Stimulated activated CD8-positive, alpha-beta memory T cell treated with anti-CD3 and anti-CD28 coated beads, Interleukin-15, amount 100 ng/mL, for 24 hours (primary cell): ENCODE measurements at places on chromosomes 1 and 21.

DNA sequence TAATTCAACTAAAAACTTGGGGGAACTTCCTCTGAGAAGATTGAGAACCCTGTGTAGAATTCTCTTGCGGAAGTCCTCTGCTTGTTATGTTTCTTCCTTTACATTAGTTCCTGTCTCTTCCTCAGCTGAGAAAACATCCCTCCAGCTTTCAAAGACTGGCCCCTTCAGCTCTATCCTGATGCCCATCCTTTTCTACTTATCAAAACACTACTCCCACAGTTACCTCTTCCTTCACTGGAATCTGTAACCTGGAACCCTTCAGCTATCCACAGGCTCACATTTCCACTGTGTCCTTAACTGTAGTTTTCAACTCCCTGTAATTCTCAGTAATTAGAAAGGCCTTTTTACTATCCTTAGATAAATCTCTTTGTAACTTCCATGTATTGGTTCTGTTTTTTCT, 6.0 kb upstream of the DEDD start:
- no peak for DNase-seq

DNA sequence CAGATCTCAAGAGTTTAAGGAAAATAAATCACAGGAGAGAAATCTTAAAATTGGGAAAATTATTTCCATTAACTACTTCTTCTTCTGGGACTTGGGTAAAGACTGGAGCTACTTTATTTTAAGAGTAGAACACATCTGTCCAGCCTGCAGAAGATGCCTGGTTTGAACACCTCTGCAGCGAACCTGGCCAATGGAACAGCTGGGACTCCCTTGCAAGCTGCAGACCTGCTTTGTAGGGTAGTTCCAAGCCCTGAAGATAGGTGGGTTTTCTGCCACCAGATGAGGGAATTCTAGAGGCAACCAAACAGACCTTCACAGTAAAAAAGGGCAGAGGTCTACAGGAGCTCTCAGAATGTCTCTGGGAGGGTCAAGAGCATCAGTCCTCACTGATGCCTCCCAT, 86.5 kb upstream of the CACNA1E start:
- DNase-seq, result no peak

- DNase-seq, result no peak
Observed at GRCh38 chr1:98556521-98557158, 104.9 kb upstream of the SNX7 start.

- no peak for DNase-seq
Observed at GRCh38 chr21:42397746-42398394, 2.0 kb upstream of the TMPRSS3 start.

- DNase-seq, result no peak
Observed at GRCh38 chr21:40179166-40179565, 311.9 kb downstream of the PCP4 start.

DNA sequence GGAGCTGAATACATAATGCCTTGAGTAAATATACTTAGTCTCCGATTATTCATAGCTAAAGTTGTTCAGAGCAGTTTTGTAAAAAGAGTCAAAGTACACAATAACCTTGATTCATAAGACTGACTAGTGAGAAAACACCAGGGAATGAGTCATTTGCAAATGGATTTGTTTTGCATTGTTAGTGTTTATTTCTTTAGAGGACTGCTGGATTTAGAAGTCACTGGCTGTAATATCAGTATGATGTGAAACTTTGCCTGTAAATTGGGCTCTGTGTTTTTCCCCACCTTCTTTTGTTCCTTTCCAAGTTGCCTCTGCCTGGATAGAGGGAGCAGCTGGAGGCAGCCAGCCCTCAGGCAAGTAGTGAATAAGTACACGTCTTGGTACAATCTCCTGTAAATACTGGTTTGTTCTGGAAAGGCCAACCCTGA, 474.7 kb downstream of the NUF2 start:
- DNase-seq, result no peak

DNA sequence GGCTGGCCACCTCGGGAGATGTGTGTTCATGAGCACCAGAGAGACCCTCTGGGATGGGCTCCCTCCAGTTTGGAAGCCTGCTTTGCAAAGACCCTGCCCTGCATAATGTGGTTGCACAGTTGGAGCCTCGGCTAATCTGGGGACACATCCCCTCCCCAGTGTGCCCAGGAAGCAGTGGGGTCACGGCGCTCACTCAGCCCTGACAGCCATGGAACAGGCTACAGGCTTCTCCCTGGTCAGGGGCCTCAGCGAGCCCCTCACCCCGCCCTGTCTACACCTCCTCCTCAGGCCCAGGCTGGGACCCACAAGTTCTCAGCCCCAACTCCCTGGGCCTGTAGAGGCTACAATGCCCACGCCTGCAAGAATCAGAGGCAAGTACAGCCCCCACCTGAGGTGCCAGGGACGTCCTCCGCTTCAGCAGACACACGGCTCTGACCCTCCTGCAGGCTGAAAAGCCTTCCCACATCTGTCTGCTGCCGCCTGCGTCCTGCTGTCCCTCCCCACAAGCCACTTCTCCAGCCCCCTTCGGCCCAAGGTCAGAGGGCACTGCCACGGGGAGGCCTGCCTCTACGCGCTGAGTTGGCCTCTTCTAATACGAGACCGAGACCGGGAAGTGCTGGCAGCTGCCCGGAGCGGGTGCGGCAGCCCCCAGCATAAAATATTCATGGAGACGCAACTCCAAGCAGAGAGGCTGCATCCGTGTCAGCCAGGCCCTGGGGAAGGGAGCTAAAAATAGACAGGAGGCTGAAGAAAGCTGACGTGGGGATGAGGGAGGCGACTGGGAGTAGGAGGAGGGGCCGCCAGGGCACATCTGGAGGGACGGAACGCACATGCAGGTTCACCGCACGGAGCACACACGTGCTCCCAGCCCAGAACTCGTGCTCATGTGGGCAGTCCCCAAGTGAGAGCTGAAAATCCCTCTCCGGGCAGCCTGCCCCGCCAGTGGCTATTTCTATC, 15.2 kb upstream of the GPR153 start:
- DNase-seq, result no peak

DNA sequence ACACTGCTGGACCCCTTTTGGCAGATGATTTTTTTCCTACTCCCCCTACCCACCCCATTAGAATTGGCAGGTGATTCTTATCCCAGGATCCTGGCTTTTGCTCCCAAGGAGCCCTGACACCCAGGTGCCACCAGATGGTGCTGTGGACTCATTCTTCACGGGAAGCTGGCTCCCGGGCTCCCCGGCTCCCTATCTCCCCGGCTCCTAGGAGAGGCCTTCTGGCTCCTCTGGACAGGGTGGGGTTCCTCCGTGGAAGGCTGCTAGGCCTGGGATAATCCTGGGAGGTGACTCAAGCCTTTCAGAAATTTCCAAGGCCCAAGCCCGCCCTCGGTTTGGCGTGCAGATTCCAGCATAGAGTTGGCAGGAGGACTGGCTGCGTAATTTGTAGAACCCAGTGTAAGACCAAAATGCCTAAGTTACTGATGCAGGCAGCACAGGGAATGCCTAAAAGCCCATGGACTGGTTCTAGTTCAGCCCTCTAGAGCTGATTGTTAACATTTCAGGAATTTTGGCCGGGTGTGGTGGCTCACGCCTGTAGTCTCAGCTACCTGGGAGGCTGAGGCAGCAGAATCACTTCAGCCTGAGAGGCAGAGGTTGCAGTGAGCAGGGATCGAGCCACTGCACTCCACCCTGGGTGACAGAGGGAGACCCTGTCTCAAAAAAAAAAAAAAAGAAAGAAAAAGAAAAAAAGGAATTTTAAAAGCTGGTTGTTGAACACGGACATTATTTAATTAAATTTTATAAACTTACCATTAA, 6.8 kb upstream of the BSDC1 start:
- no peak for DNase-seq

DNA sequence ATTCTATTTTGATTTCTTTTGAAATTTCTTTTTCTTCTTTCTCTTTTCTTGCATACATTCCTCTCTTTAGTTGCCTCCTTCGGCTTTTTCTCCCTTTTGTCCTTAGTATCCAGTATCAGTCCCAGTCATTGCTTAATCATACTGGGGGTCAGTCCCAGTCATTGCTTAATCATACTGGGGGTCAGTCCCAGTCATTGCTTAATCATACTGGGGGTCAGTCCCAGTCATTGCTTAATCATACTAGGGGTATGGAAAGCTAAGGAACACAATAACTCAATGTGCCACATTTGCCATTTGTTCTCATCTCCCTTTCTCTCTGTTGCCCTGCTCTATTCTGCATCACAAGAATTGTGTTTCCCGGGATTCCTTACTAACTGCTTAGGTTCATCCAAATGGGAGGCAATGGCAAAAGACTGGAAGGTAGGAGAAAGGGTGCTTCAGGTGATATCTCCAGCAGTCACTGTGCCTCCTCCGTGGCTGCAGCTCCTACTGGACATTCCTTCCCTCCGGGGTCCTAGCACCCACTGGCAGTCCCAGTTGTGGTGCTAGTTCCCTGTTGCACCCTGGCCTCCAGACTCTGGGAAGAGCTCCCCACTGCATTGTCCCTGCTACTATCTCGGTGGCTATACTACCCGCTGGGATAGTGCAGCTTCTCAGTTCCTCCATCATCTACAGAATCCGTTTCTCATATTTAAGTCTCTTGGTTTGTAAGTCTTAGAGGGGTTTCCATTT, 32.6 kb upstream of the LAMC1 start:
- DNase-seq, result no peak

- DNase-seq, result no peak
Observed at GRCh38 chr21:32459972-32460371, 47.5 kb downstream of the EVA1C start.

- no peak for DNase-seq
Observed at GRCh38 chr1:99850459-99851291, 514 bp downstream of the AGL start.

- no peak for DNase-seq
Observed at GRCh38 chr1:224509907-224510306, 75.3 kb upstream of the WDR26 start.

DNA sequence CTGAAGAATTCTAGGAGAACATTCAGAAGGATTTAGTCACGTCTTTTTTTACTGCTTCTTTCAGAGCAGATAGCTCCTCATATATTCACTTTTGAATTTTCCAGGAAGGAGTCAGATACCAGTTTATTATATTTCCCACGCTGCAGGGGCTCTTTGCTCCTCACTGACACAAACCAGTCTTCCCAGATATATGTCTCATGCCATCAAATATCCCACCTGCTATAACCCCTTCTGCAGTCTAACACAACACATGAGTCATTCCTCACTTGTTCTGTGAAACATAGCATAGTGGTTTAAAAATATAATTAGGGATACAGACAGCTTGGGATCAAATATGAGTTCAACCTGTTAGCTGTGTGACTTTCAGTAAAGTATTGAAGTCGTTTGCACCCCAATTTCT, 251.7 kb upstream of the DPYD start:
- DNase-seq, result no peak

DNA sequence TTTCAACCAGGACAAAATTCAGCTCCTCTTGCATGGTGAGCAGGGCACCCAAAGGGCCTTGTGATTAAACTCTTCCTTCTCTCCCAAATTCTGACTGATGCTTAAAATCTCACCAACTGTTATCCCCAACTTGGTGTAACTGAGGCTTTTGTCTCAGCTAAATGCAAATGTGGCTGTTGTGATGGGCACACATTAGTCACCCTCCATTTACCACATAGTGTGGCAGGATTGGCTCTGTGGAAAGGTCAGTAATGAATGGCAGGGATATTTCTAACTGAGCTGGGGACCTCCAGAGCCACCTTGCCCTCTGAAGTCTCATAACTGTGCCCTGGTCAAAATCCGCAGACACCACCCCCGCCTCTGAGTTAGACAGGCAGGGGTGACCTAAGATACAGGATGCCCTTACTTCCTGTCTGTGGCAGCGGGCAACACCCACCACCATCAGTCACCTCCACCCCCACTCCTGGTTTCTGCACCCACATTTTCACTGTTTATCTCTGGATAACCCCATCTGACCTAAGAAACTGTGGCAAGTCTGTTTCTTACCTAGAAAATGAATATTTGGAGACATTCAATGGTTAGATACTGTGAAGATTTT, 25.4 kb upstream of the RGS16 start:
- no peak for DNase-seq

- DNase-seq, result no peak
Observed at GRCh38 chr21:44531606-44532564, 8.1 kb downstream of the KRTAP10-1 start.

GRCh38 chr1:171467626-171468025, 17.7 kb upstream of the PRRC2C start:
- no peak for DNase-seq

- no peak for DNase-seq
Observed at GRCh38 chr1:18137759-18138345, 30.3 kb downstream of the IGSF21 start.

DNA sequence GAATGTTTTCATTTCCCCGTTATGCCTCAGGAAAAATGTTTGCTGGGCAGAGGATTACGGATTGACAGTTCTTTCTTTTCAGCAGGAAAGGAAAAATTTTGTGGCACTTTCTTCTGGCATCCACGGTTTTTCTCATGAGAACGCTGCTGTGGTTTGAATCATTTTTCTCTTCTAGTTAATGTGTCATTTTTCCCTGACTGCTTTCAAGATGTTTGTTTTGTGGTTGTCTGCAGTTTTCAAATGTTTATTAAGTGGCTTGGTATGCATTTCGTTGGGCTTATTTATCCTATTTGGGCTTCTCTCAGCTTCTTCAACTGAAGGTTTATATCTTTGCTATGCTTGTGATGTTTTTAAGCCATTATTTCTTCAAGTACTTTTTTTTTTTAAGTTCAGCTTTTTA, 359.0 kb downstream of the RGS7 start:
- no peak for DNase-seq

- DNase-seq, result no peak
Observed at GRCh38 chr1:35377555-35377954, 109.0 kb downstream of the ZMYM4 start.

- no peak for DNase-seq
Observed at GRCh38 chr1:1121611-1122077, 5.8 kb upstream of the C1orf159 start.

DNA sequence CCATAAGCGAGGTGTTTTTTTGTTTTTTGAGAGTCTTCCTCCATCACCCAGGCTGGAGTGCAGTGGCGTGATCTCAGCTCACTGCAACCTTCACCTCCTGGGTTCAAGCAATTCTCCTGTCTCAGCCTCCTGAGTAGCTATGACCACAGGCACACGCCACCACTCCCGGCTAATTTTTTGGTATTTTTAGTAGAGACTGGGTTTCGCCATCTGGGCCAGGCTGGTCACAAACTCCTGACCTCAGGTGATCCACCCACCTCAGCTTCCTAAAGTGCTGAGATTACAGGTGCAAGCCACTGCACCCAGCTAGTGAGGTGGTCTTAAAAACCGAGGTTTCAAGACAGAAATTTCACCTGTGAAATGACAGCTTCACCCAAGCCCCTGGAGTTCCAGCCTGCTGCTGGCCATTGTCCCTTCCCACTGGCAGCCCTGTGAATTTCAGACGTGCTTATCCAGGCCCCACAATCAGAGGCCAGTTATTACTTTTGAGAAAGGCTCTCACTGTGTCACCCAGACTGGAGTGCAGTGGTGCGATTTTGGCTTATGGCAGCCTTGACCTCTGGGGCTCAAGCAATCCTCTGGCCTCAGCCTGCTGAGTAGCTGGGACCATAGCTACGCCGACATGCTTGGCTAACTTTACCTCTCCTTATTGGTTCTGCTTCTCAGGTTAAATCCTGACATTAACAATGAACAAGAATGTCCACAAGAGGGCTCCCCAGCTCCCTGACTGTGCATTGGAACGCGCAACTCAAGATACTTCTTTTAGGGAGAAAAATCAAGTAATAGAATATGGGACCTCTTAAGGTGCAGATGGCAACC, 19.4 kb downstream of the ENO1 start:
- DNase-seq, result no peak

- DNase-seq, result no peak
Observed at GRCh38 chr1:58936973-58937372, 153.1 kb upstream of the JUN start.

GRCh38 chr1:97252076-97252475, 530.5 kb downstream of the PTBP2 start:
- no peak for DNase-seq
